Gastroesophageal sphincter (tissue), 4 donors: ENCODE measurements at places on chromosomes 1 and 21. TPM values are rescaled to one million over a fixed set of nuclear protein-coding genes. Genes with fewer than 3 reads are reported as not detected.

Gene FMO1
- total RNA-seq = not detected

Gene MPL
- not detected for total RNA-seq

Gene TCEA3
- total RNA-seq = 27.5 TPM

GRCh38 chr21:45334134-45334533, 46.4 kb upstream of the POFUT2 start:
- no peak for ATAC-seq

- ATAC-seq = no peak
Observed at GRCh38 chr1:8800416-8800815, 17.0 kb downstream of the RERE start.
